AML-193 (cell line): ENCODE measurements at places on chromosomes 16 and 17.

DNA sequence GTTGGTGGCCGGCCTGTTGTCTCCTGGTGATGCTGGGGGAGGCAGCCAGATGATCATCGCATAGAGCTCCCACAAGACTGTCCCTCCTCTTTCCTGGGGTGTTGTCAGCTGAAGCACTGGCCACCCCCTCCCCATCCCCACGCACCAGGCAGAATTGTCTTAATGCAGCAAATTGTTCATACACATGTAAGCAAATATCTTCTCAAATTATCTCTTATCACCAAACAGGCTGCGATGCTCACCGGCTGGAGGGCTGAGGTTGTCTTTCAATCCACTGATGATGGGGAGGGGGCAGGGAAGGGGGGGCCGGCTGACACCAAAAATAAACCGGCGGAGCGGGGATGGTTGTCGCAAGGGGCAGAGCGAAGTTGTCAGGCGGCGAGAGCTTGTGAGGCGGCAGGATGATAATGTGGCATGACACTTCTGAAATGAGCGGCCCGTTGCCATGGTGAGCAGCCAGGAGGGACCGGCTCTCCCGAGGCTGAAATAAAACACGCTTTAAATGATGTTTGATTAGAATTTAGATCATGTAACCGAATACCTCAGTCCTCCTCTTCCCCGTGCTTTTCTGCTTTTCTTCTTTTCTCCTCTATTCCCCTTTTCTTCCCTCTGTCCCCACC is 59.8 kb downstream of the MRM1 start:
- no peak for DNase-seq

- no peak for DNase-seq
Observed at GRCh38 chr17:74297941-74298340, 23.9 kb downstream of the DNAI2 start.

DNA sequence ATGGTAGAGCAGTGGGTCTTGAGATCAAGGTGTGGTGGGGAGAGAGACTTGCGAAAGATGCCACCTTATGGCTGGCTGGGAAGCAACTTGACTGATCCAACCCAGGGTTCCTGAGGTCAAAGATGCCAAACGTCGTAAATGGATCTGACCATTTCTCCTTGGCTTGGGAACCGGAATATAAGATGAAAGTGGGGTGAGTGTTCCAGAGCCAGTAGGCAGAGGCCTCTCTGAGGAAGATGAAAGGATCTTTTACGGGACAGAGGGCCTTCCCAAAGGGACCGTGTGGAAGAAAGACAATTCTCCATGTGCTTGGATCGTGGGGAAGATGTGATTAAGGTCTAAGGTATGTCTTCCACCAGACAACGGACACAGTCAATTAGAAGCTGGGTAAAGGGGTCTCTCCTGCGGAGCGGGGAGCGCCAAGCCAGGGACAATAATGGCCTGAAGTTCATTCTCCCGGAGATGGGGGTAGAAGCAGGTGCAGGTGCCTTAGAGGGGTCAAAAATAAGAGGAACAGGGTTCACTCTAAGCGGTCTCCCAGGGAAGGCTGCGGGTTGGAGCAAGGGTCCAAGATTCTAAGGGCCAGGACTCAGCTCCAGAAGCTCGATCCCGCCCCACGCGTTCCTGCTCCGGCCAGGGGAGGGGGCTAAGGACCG is 800 bp downstream of the FXR2 start:
- no peak for DNase-seq

GRCh38 chr17:75795820-75796607 is 11.4 kb downstream of the UNK start:
- DNase-seq: no peak

DNA sequence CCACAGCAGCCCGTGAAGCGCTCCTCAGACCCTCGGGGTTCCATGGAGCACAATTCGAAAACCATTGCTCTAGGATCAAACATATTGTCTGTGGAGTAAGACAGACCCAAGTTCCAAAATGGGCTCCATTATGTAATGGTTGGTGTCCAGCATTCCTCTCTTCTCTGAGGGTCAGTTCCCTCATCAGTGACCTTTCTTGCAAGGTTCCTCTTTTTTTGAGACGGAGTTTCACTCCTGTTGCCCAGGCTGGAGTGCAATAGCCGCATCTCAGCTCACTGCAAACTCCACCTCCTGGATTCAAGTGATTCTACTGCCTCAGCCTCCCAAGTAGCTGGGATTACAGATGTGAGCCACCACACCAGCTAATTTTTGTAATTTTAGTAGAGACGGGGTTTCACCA is 28.4 kb downstream of the PLXDC1 start:
- DNase-seq: no peak

- no peak for DNase-seq
Observed at GRCh38 chr17:71522383-71522782, 598.4 kb upstream of the SOX9 start.

GRCh38 chr16:87404764-87405625 is 12.9 kb downstream of the MAP1LC3B start:
- DNase-seq: no peak

DNA sequence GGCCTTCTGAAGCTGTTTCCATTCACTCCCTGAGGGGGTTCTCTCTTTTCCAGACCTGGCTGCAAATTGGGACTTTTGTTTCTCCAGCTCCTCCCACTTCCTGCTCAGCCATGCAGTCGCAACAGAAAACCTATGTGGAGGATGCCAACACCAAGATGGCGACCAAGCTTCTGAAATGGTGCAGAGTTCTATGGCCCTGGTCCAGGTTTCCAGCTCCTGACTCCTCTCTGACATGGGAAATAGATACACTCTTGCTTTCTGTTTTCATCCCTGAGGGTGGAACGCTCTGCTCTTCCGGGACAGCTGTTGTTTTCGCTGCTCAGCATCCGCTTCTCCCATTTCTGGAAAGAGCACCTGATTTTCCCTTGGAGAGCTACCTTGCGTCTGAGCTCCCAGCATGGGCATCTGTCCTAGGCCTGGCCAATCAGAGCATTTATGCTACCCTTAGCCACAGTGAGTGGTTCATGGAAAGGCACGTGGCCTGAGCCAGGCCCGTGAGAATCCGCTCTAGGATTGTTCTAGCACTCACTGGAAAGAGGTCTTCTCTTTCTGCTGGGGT is 8.1 kb downstream of the GPRC5B start:
- no peak for DNase-seq

DNA sequence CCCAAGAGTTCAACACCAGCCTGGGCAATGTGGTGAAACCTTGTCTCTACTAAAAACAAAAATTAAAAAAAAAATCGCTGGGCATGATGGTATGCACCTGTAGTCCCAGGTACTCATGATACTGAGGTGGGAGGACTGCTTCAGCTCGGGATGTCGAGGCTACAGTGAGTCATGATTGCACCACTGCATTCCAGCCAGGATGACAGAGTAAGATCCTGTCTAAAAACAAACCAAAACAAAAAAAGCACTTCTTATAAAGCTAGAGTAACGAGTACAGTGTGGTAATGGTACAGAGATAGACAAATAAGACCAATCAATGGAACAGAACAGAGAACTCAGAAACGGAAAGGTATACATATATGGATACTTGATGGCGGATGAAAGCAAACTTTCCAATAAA is 4.4 kb downstream of the NSMCE1 start:
- DNase-seq: no peak

DNA sequence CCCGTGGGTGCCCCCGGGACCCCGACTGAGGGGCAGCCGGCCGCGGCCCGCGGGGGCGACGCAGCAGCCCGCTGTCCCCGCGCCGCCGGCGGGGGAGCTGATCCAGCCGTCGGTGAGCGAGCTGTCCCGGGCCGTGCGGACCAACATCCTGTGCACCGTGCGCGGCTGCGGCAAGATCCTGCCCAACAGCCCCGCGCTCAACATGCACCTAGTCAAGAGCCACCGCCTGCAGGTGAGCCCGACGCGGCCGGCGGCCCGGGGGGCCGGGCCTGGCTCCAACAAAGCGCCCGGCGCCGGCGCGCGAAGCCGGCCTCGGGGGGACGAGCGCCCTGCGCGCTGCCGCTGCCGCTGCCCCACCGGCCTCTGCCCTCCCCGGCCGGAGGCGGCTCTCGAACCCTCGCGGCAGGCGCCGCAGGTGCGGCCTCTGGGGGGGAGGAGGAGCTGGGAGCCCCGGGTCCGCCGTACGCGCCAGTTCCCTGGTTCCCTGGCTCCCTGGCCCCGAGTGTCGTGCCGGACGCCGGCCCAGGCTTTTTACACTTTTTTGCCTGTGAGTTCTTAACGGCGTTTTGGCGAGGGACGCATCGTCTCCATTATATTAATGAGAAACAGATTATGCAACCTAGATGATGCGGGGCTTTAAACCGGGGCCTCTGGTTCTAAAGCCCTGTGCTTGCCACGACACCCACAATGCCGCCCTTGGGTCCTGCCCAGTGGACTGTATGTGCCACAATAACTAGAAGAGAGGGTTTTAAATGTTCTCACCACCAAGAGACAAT is 521 bp downstream of the ATMIN start:
- DNase-seq: no peak

- DNase-seq: no peak
Observed at GRCh38 chr17:72199256-72199655, 78.4 kb downstream of the SOX9 start.

DNA sequence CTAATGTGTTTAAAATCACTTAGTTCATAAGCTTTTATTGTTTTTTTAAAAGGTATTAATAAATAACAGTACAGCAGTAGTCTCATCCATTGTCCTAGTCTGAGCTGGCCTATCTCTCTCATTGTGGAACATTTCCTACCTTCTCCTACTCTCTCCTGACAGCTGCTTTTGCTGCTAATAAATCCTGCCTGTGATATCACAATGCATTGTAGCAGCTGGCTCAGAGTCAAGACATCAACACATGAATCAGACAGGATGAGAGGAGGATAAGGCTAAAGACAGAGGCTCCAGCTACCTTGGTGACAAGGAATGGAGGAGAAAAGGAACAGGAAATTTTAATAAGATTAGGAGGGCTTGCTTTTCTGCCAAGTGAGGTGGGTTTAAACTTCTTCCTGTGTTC is 626.1 kb downstream of the HS3ST4 start:
- DNase-seq: no peak

GRCh38 chr16:56514845-56515244 is 5.0 kb downstream of the BBS2 start:
- DNase-seq: no peak

GRCh38 chr17:49739641-49740271 is 24.2 kb downstream of the FAM117A start:
- peak; percentile 94 for DNase-seq

DNA sequence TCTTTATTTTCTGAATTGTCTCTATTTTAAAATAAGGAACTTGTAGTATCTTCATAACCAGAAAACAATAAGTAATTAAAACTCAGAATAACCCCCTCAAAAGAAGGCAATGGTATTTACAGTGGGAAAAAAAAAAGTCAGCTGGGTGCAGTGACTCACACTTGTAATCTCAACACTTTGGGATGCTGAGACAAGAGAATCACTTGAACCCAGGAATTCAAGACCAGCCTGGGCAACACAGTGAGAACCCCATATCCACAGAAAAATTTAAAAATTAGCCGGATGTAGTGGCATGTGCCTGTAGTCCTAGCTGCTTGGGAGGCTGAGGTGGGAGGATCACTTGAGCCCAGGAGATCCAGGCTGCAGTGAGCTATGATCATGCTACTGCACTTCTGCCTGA is 33.5 kb downstream of the ADAM11 start:
- DNase-seq: no peak

DNA sequence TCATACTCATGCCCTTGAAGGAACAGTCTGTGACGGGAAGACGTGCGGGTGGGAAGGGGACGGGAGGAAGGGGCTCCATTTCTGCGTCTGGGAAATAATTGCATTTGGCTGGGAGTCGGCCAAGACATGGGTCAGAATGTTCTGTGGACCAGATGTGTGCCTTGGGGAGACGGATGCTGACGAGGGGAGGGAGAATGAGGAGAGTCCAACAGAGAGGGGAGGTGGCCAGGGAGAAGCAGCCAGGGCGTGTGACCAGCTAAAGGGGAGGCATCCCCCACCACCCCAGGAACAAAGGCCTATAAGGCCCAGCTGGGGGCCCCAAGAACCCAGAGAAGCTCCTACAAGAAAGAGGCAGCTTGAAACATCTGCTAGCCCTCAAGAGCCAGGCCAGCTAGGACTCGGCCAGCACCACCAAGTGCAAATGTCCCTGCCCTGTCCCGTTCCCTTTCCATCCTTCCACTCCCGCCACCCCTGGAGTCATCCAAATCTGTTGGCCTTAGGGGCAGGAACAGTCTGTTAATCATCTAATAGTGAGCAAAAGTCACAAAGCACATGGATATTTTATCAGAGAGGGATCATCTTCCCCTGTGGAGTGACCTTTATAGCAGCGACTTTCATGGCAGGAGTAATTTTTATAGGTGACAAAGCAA is 42.5 kb upstream of the BCO1 start:
- no peak for DNase-seq

DNA sequence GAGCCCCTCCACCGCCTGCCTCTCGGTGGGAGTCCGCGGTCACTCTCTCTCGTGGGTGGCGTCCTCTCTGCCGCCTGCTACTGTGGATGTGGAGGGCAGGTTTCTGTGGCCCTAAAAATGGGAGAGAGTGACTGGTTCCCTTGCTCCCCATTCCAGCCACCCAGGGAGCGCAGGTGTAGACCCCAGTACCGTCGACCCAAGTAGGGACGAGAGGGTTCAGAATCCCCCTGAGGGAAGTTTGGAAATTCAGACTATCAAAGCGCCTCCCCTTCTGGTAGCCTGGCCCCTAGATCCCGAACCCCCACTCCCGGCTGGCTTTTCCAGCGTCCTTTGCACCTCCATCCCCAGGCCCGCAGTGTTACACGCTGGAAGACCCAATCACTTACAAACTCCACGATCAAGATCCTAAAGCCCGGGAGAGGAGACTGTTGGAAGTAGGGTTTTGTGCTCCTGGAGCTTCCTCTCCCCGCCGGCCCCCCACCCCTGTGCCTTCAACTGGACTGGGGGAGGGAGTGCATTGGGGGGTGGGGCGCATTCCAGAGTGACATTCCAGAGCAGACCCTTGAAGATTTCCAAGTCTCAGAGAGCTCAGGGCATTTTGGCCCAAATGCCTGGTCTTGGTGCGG is 991 bp downstream of the GPRC5C start:
- DNase-seq: no peak

DNA sequence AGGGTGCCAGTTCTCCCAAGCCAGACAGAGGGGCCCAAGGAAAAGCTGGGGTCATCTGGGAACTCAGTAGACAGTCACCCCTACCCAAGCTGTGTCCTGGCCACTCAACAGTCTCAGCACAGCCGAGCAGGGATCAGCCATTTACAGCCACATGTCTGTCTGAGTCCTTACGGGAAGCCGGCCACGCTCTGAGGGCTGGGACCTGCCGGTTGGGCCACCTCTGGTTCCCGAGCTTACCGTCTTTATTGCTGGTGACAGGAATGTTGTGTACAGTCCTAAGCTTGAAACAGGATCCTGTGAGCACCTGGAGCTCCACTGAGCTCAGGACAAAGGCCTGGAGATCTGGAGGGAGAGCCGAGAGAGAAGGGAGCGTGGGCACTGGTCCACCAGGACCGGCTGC is 59.8 kb downstream of the TIMM22 start:
- DNase-seq: no peak

- no peak for DNase-seq
Observed at GRCh38 chr16:53583401-53583800, 80.4 kb upstream of the AKTIP start.

- no peak for DNase-seq
Observed at GRCh38 chr17:70286391-70286790, 117.1 kb downstream of the KCNJ2 start.
